Melanocyte of skin (primary cell): ENCODE measurements at places on chromosomes 2 and 18. TPM values are rescaled to one million over a fixed set of nuclear protein-coding genes. Genes with fewer than 3 reads are reported as not detected.

B4GALT6 gene
- 9.3 and 12.3 TPM in 2 replicates for total RNA-seq

MARCO gene
- not detected in 2 replicates for total RNA-seq

CYP27C1 gene
- total RNA-seq, result under 0.01 TPM in 1 of 2 replicates, not detected in the other

CTLA4 gene
- total RNA-seq, result 11.0 and 23.1 TPM in 2 replicates

ZBTB7C gene
- total RNA-seq, result under 0.01 TPM in 2 replicates

GALNT3 gene
- 44.0 and 45.2 TPM in 2 replicates for total RNA-seq

LYPD6B gene
- total RNA-seq, result not detected in 2 replicates

REG3G gene
- total RNA-seq, result not detected in 2 replicates

ASB18 gene
- total RNA-seq, result not detected in 2 replicates

MAB21L4 gene
- total RNA-seq, result not detected in 2 replicates

ADRA2B gene
- under 0.01 TPM in 1 of 2 replicates, not detected in the other for total RNA-seq

PLGLB1 gene
- 0.33 and 1.5 TPM in 2 replicates for total RNA-seq

SCYGR4 gene
- under 0.01 and 0.36 TPM in 2 replicates for total RNA-seq

TYMS gene
- total RNA-seq, result 12.7 and 15.3 TPM in 2 replicates

FOSL2 gene
- 18.6 and 25.4 TPM in 2 replicates for total RNA-seq

RNF125 gene
- total RNA-seq, result 7.9 and 9.3 TPM in 2 replicates

TXNDC2 gene
- total RNA-seq, result not detected in 2 replicates

CDK15 gene
- total RNA-seq, result 4.0 and 4.5 TPM in 2 replicates

PDCD1 gene
- not detected in 2 replicates for total RNA-seq

ALPP gene
- total RNA-seq, result not detected in 2 replicates

CASP8 gene
- 22.8 and 31.0 TPM in 2 replicates for total RNA-seq

MC2R gene
- not detected in 2 replicates for total RNA-seq

NMUR1 gene
- not detected in 2 replicates for total RNA-seq

FHL2 gene
- total RNA-seq, result 62.6 and 76.9 TPM in 2 replicates

LYG1 gene
- 0.77 TPM in 1 of 2 replicates, not detected in the other for total RNA-seq

TRABD2A gene
- total RNA-seq, result 1.7 and 2.8 TPM in 2 replicates

G6PC2 gene
- total RNA-seq, result not detected in 2 replicates

CKAP2L gene
- total RNA-seq, result 15.0 and 15.7 TPM in 2 replicates

RAB31 gene
- 11.0 and 14.2 TPM in 2 replicates for total RNA-seq
